ENCODE measurements at places on chromosomes 12 and 14. TPM values are rescaled to one million over a fixed set of nuclear protein-coding genes. Genes with fewer than 3 reads are reported as not detected.

GRCh38 chr12:6620137-6620884 is 13.1 kb upstream of the CHD4 start:
- DNase-seq = no peak

- no peak for DNase-seq
These were observed 138.1 kb upstream of the C14orf180 start for GRCh38 chr14:104441275-104442106.

DNA sequence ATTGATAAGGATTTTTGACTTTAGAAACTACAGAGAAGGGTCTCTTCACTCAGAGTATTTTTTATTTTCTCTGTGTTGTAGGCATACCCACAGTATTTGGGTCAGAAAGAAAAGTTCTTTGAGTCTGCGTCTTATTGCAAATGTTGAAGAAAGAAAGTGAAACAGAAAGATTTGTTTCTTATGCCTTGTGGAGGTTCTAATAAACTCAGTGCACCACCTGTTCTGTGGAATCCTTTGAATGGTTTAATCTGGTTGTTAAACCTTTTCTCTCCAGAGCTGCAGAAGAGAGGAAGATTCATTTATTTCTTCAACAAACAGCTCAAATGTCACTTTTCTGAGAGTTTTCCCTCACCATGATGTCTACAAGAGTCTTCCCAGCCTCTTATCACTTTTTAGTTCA is 146.6 kb upstream of the PLEKHG7 start:
- DNase-seq = no peak

GRCh38 chr12:75432924-75433323 is 42.0 kb downstream of the GLIPR1L2 start:
- no peak for DNase-seq

Gene ZNF385A
- 14.9 TPM for polyA plus RNA-seq

Gene MIS18BP1
- 28.5 TPM for polyA plus RNA-seq
